Endothelial cell (in vitro differentiated cells): ENCODE measurements at places on chromosomes 13 and 19.

- DNase-seq: no peak
These were observed 826 bp upstream of the BSG start for GRCh38 chr19:571566-571974.

DNA sequence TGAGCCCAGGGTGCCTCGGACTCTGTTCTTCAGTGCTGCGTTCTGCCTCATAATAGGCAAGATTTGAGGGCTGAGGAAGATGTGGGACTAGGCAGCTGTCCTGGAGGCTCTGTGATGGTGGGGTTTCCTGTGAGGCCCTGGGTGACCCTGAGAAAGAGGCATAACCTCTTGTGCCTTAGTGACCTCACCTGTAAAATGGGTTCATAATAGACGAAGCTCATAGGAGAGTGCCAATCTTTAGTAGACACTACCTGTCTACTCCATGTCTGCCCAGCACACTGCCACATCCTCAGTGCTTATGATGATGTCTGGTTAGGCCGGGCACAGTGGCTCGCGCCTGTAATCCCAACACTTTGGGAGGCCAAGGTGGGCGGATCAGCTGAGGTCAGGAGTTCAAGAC, 23.4 kb downstream of the RRAS start:
- no peak for DNase-seq

- no peak for DNase-seq
These were observed 17.6 kb upstream of the ZNF835 start for GRCh38 chr19:56689198-56689597.

GRCh38 chr13:39410096-39410901, 192.7 kb downstream of the LHFPL6 start:
- no peak for DNase-seq

DNA sequence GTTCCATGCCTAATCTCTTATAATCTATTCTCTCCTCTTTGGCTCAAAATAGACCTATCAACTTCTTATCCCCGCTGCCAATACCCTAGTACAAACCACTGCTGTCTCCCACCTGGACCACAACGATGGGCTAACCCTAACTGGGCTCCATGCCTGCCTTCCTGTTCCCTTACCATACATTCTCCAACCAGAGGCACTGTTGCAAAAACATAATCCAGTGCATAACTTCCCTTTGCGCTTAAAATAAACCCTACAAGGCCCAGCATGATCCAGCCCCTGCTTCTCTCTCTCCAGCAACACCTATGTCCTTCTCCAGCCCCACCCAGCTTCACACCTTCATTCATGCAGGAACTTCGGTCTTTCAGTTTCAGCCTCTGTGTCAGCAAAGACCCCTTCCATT, 27.4 kb upstream of the CEBPA start:
- no peak for DNase-seq

GRCh38 chr13:38309397-38309796, 40.3 kb upstream of the UFM1 start:
- no peak for DNase-seq

DNA sequence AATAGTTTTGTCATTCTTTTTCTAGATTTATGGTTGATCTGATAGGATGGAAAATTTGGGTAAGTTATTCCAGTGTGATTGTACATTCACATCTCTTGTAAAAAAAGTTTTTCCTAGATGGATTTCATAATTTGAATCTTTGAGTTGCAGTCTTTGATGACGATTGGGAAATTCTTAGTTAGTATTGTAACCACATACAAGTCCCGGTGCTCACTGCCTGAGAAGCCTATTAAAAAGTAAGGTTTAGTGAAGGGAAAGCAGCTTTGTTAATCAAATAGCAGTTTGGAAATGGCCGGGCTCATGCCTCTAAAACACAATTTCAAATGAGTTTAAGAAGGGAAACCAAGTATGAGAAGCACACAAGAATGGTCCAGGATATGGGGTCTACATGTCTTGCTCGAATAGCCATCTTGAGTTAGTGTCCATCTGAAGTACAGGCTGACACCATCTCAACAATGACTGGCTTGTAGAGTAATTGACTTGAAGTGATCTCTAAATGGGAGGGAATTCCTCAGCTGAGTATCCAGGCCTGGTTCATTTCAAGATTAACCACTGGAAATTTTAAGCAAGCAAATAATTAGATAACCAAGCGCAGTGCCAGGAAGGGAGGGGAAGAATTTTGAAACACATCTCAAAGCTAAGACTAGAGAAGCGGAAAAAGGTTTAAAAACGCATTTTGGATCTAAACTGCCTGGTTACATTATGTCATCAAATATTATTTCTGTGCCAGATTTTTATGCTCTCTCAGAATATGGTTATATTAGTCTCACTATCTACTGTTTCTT, 1145.6 kb upstream of the MIR17HG start:
- no peak for DNase-seq

- DNase-seq: no peak
These were observed 2.6 kb downstream of the KCNRG start for GRCh38 chr13:50017819-50018218.

DNA sequence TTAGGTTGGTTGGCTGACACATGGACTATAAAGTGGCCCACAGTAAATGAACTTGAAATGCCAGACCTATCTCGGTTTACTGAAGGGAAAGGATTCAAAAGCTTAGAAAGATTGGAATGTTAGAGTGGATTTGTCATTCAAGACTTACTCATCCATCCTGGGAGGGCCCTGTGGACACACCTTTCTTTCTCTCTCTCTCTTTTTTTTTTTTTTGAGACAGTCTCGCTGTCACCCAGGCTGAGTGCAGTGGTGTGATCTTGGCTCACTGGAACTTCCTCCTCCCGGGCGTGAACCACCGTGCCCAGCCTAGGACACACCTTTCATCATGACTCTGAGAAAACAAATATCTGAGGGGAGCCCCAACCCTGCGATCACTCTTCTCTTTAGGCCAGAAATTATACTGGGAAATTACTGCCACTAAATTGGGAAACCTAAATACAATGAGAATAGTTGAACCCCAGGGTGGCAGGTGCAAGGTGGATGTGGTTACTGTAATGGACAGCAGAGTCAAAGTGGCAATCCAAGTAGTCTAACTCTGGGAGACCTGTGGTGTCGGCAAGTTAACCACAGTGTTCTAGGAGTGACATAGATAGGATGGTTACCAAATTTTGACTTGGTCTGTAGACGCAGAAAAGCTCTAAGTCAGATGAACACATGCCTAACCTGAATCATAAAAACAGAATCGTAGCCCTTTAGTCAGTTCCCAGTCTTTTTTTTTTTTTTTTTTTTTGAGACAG, 47.1 kb upstream of the ZMYM5 start:
- no peak for DNase-seq

DNA sequence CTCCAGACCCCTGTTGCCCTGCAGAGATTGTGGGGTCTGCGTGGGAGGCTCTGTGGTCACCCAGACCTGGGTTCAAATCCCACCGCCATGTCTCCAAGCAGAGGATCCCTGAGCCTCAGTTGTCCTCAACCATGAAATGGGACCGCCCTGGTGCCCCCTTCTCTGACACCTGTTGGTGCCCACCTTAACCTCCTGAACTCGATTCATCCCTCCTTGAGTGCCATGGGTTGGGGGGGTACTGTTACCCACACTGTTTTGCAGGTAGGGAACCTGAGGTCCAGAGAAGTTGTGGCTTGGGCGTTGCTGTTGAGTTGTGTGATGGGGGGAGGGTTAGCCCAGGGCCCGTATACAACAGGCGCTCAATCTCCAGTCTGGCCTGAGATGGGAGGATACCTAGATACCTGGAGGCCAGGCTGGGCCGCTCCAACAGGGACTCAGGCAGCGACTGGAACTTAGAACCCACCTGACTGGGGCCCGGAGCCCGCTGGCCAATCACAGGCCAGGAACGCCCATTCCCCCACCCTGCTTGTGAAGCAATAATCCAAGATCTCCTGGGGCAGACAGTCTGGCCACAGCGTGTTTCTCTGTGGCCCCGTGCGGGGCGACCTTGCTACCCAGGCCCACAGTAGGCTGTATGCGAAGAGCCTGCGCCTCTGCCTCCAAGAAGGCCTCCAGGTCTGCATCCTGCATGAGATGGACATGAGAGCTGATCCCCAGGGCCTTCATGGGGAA, 2.8 kb downstream of the ARID3A start:
- no peak for DNase-seq

DNA sequence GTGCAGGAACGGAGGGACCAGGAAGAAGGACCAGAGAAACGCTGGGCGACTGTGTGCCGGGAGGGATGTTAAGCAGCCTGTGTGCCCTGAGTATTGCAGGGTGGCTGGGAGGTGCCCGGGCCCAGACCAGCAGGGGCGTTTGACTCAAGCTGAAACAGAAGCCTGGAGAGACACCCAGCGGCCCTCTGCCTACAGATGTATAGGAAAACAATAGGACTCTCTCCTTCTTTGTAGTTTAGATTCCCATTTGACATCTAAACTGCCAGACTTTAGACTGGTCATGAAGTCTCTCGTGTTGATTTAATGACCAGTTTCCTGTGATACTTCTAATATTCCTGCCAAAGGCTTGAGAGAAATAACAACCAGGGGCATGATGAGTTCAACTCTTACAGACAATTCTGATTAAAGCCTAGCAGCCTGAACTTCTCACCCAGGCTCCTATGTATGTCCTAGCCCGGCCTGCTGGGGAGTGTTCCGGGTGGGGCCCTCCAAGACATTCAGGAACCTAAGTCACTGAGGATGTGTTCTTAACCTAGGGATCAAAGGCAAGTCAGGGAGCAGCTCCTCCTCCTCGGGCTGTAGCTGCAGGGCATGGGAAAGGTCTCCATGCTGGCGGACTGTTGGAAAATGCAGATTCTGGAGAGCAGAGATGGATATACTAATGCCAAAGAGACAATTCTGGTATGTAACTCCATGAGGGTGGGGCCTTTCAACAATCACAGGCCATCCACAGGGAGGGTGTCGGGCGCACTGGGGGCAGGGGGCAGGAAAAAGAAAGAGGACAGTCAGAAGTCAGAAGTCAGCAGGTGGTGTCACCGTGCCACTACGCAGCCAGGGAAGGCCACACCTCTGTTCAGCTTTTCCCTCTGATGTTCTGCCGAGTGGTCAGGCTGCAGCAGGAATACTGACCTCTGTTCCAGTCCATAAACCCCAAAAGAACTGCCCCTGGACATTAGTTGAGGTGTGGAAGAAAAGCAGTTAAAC, 131.8 kb downstream of the STARD13 start:
- no peak for DNase-seq

DNA sequence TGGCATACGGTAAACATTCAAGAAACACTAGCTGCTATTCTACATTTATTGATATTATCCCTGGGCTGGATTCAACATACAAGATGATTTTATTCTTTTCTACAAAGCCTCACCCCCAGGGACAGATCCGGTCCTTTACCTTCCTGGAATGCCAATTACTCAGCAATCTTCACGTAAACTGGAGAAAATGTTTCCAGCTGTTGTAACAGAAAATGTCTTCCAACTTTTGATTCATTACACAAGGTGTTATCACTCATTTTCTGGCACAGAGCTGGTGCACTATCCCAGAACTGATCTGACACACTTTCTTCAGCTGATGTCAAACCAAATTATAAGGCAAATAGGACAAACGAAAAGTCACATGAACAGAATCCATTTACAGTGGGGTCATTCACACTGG, 33.1 kb downstream of the DCLK1 start:
- DNase-seq: no peak

- no peak for DNase-seq
These were observed 24.9 kb upstream of the WDR18 start for GRCh38 chr19:958967-959855.

GRCh38 chr13:64527561-64527960, 2702.6 kb downstream of the PCDH9 start:
- DNase-seq: no peak

DNA sequence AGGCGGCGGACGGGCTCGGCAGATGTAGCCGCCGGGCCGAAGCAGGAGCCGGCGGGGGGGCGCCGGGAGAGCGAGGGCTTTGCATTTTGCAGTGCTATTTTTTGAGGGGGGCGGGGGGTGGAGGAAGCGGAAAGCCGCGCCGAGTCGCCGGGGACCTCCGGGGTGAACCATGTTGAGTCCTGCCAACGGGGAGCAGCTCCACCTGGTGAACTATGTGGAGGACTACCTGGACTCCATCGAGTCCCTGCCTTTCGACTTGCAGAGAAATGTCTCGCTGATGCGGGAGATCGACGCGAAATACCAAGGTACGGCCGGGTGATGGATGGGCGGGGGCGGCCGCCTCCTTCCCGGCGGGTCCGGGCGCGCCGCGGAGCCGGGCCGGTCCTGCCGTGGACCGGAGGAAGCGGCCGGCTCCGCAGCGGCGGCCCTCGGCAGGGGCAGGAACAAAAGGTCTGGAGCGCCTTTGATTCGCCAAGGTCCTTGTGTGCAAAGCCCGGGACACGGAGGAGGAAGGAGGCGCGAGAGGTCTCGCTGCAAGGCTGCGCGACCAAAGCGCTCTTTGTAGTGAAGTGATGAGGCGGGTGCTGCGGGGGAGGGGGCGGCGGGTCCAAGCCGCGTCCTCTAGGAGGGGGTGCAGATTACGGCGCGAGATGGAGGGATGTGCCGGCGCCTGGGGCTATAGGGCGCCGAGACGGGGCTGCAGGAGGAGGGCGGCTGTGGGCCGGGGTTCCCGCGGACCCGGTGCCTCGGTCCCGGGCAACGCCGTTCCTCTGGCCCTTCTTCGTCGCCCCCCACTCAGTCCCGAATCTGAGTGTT, 689 bp downstream of the ING1 start:
- peak; percentile 52 for DNase-seq

GRCh38 chr13:33188093-33188882, 97.3 kb downstream of the STARD13 start:
- DNase-seq: no peak

- DNase-seq: no peak
These were observed 5.2 kb downstream of the POLRMT start for GRCh38 chr19:628168-628567.

- no peak for DNase-seq
These were observed 32.1 kb downstream of the CYP4F22 start for GRCh38 chr19:15540435-15540834.

DNA sequence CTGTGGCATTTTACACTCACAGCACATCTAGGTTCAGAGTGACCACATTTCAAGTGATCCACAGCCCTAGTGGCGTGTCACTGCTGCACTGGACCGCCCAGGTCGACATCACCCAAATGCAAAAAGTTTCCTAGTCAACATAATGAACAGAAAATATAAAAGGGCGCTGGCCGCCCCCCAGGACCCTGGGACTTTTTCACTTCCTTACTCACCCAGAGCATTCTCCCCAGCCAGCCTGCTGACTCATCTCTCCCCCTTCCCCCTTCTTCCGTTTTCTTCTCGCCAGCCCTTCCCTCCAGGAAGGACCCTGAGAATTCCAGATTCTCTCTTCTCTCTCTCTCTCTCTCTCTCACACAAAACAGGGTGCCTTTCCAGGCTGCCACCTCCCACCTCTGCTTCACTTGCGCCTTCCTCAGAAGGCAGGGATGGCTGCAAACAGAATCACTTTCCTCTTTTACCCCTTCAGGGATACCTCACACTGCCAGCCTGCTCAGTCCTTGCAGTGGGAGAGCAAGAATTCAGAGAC, 21.0 kb upstream of the GRWD1 start:
- no peak for DNase-seq

- no peak for DNase-seq
These were observed 1051.5 kb downstream of the DIAPH3 start for GRCh38 chr13:59112221-59112718.

- no peak for DNase-seq
These were observed 329.0 kb downstream of the ZNF536 start for GRCh38 chr19:30701178-30701577.

GRCh38 chr19:21586311-21587116, 81.1 kb downstream of the ZNF429 start:
- peak; percentile 14 for DNase-seq
